ENCODE measurements at places on chromosomes 1 and 21. TPM values are rescaled to one million over a fixed set of nuclear protein-coding genes. Genes with fewer than 3 reads are reported as not detected.

DNA sequence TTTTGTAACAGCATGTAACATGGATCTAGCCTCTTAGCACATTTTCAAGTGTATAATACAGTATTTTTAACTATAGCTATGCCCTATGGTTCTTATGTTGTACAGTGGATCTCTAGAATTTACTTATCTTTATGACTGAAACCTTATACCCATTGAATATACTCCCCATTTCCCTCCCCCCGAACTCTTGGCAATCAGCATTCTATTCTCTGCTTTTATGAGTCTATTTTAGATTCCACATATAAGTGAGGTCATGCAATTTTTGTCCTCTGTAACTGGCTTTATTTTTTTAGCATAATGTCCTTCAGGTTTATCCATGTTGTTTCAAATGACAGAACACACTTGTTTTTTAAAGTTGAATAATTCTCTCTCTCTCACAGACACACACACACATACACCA, 3.1 kb upstream of the GBP6 start:
- no peak for DNase-seq

GRCh38 chr1:30887485-30888315, 20.9 kb downstream of the SDC3 start:
- DNase-seq: no peak

- no peak for DNase-seq
These were observed 1531.6 kb upstream of the TPTE start for GRCh38 chr21:8989721-8990325.

- no peak for DNase-seq
These were observed 13.0 kb upstream of the MIIP start for GRCh38 chr1:12006167-12006921.

DNA sequence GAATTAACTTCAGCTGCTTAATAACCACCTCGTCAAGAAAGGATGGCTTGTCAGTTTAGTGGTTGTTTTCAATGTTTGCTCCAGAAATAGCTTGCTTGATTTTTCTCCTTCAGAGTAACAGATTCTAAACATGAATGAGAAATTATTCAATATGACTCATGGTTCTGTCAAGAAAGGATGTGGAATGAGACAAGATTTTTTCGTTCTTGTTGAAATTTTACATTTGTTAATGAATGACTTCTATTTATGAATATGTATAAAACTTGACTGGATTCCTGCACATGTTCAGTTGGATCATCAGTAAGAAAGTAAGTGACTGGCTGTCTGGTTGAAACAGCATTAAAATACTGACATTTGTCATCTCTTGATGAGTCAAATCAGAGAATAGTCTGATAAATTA, 38.3 kb downstream of the IFI44 start:
- DNase-seq: no peak

- DNase-seq: no peak
These were observed 363.8 kb downstream of the NPHP4 start for GRCh38 chr1:5628416-5628815.

DNA sequence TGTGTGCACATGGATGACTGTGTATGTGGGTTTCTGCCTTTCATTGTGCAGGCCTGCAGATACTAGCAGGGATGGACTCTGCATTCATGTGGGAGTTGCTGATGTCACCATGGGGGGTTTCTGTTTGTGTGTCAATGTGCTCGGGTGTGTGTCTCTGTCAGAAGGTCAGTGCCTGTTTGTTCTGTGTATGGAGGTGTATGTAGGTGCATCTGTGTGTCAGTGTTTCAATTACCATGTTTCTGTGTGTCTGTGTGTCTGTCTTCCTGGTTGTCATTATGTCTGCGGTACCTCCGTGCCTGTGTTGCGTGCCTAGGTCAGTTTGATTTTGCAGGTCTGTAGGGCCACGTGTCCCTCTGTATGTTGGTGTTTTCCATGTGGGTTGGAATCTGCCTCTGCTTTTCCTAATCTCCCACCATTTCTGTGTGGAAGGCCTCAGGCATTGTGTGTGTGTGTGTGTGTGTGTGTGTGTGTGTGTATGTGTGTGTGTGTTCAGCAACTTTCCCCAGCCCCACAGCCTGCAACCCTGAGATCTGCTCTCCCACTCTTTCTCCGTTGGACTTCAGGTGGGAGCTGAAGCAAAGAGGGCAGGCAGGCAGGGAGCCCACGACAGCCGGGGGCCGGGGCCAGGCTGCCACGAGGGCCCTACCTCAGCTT, 36.7 kb upstream of the WASF2 start:
- no peak for DNase-seq

GRCh38 chr1:166166698-166167571, at the start of gene FAM78B:
TSS of gene FAM78B (minus strand) at chr1:166167001. CDS start at chr1:166166248, 753 bp downstream.
- peak; percentile 80 for DNase-seq

Gene CACNA1S
- 74.9 TPM for total RNA-seq

Gene LINGO4
- total RNA-seq: 0.41 TPM

Gene BSND
- total RNA-seq: not detected

Gene HEYL
- 12.4 TPM for total RNA-seq

Gene PHGDH
- total RNA-seq: 58.2 TPM

Gene SPRR2A
- total RNA-seq: 3.1 TPM

All from tongue (tissue), 3 donors.